Fibroblast of villous mesenchyme (primary cell): ENCODE measurements at places on chromosomes 5 and 9.

GRCh38 chr5:145408048-145408341, 427.1 kb downstream of the PRELID2 start:
- no peak for DNase-seq

- DNase-seq: no peak
Measured at GRCh38 chr9:113690055-113690740, 185.9 kb upstream of the ZNF618 start.

DNA sequence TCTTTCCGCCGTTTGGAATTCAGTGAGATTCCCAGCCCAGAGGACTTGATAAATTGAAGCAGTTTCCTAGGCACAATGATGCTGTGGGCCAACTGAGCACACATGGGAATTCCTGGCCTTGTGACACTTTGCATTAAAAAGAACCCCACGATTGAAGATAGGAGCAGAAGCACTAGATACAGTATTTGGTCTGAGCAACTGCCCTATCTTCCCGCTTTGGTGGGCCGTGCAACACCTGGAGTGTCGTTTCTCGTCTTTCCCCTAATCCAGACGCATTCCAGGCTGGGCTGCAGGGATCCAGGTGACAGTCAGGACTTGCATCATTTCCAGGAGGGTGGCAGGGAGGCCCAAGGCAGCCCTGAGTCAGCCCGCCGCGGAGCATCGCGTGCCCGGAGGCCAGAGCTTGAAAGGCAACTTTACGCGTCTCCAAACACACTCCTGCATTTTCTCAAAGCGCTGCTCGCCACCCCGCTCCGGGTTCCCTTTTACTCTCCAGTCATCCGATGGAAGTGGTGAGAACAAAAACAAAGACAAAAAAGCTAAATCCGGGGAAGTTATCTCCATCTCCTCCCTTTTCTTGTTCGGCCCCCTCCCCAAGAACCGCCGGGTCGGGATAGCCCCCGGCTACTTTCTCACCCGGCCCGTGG, 753 bp upstream of the STC2 start:
- peak; percentile 83 for DNase-seq

GRCh38 chr9:95870906-95871305, 4.6 kb upstream of the ERCC6L2 start:
- no peak for DNase-seq

GRCh38 chr9:94827584-94828304, 101.2 kb downstream of the AOPEP start:
- peak; percentile 98 for DNase-seq

GRCh38 chr5:109649318-109649717, 40.4 kb upstream of the MAN2A1 start:
- no peak for DNase-seq

GRCh38 chr5:119631660-119632059, 2.3 kb downstream of the FAM170A start:
- DNase-seq: no peak

DNA sequence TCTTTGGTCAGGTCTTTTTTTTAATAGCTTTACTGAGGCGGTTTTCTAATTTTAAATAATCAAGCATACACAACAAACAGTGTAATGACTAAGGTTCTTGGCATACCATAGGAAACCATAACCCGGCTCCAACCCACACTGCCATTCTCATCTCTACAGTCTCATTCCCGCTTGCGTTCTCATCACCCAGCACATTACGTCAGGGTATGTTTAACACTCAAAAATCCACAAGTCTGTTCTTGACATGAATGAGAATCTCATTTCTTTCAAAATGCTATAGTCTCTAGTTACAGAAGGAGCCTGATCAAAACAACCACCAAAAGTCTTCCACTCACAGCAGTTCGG, 505 bp downstream of the C5orf34 start:
- peak; percentile 72 for DNase-seq

- no peak for DNase-seq
Measured at GRCh38 chr5:105878402-105878801, 1792.3 kb downstream of the EFNA5 start.

DNA sequence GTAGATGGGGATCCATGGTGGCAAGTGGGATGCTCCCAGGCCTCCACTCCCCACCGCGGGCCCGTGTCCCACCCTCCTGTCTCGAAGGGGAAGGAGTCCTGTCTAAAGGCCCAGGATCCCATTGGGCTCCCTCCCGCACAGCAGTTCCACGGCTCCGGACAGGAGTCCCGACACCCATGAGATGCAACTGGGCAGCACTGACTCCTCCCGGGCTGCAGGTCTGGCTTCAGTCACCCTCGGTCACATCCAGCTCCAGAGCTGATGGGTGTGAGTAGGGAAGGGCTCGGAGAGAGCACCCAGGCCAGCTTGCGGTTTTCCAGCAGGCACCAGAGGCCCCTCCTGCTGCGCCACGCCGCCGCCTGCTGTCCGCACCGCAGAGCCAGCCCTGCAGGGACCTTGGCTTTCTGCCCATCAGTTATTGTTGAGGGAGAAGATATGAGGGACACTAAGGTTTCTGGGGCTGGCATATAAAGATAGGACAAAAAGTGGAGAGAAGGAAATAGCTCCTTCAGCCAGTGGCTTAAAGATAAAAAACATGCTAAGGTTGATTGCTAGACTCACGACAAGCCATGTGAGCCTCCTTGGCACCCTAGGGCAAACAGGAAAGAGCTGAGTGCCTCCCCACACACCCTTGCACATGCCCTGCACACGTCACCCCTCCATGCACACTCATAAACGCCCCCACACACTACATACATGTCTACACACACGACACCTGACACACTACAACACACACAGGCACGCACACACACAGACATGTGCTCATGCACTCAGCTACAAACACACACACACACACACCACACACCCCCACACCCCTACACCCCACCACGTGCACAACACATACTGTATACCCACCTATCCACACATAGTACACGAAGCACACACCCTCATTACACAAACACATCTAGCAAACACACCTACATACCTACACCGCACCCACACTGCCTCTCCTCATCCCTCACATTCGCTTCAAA, 79.0 kb downstream of the AK8 start:
- DNase-seq: peak; percentile 36

DNA sequence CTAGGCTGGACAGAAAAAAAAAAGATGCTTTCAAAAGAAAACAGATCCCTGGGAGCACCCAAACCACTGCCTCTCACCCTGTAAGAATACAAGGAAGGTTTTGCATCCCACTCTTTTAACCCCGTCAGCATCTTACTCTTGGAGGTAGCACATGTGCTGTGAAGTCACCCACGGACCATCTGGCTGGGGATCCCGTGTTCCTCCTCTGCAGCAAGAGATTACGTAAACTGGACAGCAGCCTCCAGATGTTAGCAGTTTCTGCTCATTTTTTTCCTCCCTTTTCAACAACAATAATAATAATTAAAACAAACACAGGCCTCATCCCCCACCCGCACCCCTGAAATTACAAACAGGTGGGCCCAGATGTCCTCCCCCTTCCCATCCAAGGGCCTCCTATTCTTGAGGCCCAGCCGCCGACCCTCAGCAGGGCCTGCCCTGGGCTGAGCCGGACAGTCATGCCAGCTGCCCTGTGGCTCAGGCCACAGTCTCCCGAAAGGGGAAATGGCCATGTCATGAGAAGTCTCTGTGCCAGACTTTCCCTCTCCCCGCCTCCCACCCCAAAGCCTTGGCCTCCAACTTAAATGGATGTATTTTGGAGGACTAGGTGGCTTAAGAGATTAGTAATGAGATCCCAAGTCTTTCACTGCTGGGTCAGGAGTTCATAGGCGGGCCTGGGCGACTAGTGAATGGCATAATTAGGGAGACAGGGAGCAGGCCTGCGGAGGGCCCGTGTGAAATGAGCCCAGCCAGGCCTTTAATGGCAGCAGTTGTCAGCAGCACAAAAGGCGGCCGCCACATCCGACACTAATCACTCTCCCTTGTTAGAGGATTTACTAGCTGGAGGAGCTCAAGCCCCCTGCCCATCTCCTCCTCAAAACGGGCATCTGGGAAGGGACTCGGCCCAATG, 165.1 kb downstream of the PAPPA start:
- peak; percentile 97 for DNase-seq

DNA sequence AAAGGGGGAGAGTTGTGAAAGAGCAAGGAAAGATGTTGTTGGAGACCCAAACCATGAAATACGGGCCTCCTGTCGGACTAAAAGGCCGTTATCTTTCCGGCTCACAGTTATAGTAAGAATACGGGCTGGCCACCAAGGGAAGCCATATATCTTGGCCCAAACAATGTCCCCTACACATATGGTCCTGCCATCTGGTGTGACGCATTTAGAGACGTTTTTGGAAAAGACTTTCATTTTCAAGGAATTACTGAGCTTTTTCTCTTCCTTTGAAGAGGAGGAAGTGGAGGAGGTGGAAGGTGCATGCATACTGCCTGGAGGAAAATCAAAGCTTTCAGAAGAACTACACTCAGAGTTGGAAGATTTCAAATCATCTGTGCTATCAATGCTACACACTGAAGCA, 26.7 kb downstream of the PWWP2A start:
- no peak for DNase-seq

DNA sequence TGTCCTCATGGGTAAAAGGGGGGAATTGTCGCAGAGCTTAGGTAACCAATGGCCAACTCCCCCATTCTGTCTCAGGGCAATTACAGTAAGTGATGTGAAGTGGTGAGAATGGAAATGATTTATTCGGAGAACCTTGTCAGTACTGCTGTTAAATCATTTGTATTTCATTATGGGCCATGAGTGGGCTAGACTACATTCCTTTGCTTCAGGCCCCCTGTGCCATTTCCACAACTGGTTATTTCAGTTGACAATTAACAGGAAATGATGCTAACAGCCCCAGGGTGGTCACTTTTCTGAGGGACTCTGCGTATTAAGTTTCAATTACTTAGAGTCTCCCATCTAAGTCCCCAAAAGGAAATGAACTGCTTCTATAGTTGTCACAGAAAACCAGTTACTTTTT, 653.7 kb downstream of the CCDC171 start:
- no peak for DNase-seq

- peak; percentile 43 for DNase-seq
Measured at GRCh38 chr5:78893940-78894677, 91.0 kb downstream of the ARSB start.

DNA sequence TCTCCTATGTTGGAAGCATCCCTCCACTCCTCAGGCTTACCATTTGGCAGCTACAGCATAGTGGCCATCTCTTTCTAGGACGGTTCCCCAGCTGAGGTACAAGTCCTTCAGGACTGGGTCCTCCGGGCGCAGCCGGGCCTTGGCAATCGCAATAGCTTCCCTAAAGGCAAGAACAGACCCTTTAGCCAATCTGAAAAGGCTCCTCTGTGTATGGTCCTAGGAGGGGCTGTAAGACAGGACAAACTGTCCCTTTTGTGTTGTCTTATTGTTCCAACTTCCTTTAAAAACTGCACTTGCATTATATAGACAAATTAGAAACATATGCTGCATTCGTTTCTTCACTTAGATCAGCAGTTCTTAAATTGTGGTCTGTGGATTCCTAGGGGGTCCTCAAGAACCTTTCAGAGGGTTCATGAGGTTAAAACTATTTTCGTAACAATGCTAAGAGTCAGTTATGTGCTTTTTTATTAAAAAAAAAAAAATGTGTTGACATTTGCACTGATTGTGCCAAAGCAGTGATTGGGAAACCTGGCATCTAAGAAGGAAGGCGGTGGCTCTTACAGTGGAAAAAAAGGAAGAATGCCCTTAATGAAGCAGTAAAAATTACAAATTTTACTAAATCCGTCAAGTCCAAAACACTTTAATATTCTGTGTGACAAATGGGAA, 38.7 kb downstream of the GEMIN5 start:
- DNase-seq: no peak

GRCh38 chr5:121681229-121681855, 170.3 kb upstream of the FTMT start:
- peak; percentile 33 for DNase-seq

GRCh38 chr5:10729320-10730042, 31.6 kb downstream of the DAP start:
- DNase-seq: no peak

GRCh38 chr5:61289669-61290306, 42.3 kb upstream of the ZSWIM6 start:
- no peak for DNase-seq

DNA sequence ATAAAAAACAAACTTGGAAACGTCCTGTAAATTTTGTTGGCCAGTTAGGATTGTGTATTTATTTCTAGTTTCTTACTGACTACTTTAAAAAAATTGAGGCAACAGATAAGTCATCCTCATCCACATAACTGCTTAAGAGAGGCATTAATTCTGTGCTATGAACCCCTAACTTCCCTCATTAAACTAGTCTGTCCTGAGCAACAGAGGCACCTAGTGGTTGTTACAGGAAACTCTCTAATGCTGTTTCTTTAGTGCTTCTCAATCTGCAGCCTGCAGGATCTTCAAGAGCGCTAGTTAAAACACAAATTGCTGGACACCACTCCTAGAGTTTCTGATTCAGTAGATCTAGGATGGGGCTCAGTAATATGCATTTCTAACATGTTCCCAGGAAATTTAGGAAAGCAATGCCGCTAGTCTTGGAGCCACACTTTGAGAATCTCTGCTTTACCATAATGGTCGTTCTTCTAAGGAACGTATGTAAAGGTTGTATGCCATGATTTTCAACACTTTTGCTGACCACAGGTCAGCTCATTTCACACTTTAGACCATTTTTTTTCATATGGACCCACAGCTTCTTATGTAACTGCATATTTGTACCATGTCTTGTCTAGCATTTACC, 410.1 kb upstream of the SMARCA2 start:
- peak; percentile 3 for DNase-seq

- no peak for DNase-seq
Measured at GRCh38 chr5:149610589-149611255, 29.4 kb downstream of the ARHGEF37 start.

DNA sequence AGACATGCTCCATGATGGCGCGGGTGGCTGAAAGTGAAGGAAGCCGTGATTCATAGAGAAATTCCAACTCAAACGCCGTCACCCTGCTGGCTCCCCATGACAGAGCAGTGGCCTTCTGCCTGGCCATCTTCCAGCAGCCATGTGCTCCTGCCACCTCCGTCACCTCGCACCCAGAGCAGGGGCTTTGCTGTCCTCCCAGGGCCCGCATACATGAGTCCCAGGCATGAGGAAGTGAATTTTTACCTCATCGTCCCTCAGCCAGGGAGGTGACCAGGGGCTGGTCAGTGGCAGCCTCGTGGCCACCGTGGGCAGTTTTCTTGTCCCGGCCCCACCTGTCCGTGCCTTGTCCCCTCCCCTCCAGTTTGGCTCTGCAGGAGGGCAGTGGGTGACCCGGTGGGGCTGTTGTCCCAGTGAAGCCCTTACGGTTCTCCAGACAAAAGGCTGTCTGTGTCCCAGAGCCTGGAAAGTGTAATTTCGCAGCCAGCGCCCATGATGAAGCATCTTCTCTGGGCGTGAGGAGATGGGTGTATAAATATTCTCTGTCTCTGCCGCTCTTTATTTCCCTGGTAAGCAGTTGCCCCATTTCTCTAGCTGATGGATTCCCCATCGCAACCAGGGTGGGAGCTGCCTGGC, 124.0 kb upstream of the LMX1B start:
- DNase-seq: no peak

- no peak for DNase-seq
Measured at GRCh38 chr9:79111653-79112052, 460.1 kb upstream of the TLE4 start.

- DNase-seq: no peak
Measured at GRCh38 chr5:41522193-41522786, 11.9 kb upstream of the PLCXD3 start.

- peak; percentile 71 for DNase-seq
Measured at GRCh38 chr5:43661102-43661501, 58.1 kb downstream of the NNT start.

- no peak for DNase-seq
Measured at GRCh38 chr5:155504606-155505005, 491.1 kb downstream of the KIF4B start.
